Fibroblast of skin of left quadriceps (primary cell): ENCODE measurements at places on chromosomes 7 and 10.

DNA sequence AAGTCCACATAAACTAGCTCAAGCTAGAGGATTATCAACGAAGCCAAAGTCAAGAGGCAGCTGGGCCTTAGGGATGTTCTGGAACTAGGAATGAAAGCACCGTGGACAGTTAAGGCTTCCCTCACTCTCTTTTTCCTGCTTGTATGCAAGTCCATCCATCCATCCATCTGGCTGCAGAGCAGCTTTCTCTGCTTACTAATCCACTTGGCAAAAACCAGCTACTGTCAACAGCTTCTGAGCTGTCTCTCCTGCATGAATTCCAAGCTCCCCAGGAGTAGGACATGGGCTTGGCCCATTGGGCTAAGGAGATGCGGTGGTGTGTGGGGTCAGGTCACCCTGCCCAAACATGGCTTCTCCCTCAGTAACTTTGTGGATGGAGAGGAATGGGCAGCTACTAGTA lies 66.2 kb downstream of the NAMPT start:
- DNase-seq: no peak

DNA sequence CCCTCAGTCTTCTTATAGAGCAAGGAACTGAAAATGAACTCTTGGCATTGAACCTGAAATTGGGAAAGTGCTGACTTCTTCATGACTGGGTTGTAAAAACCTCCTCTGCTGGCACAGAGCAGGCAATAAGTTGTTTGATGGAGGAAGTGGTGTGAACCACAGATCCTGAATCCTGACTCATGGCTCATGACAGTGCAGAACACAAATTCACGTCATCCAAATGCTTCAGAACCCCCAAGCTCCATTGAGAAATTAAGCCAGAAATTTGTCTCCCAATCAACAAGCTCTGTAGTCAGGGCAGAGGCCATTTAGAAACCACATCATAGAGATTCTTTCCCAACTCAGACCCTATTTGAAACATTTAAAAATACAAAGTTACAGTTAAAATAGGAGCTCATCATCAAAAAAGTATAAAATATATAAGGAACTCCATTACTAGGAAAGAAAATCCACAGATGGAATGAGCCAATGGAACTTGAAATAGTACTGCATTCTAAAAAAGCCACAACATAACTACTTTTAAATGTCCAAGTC lies 10.3 kb upstream of the STK17A start:
- DNase-seq: peak; percentile 99

GRCh38 chr10:48771234-48771633 lies 86.6 kb downstream of the WDFY4 start:
- DNase-seq: no peak

GRCh38 chr10:27893358-27893954 lies 105.4 kb downstream of the ODAD2 start:
- peak; percentile 29 for DNase-seq

DNA sequence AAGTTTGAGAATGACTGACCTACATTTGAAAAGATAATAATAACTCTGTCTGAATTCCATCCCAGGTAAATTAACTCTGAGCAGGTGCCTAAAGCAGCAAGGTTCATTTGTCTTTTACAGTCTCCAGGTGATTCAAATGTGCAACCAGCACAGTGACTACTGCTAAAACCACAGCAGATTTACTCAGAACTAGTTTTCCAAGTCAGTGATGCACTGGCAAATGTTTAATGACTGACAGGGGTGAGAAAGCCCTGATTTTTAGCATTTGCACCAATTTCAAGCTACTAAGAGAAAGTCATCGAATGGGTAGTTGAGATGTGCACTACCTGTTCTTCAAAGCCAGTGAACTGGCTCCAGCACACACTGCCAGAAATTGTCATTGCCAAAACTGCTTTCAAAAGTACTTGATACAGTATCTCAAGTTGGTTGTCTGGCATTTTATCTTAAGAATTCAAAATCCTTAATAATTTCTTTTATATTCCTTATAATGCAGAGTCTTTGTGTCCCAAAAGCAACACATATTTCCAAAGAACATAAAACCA lies 60.3 kb downstream of the ATOH7 start:
- DNase-seq: no peak

- no peak for DNase-seq
These were observed 32.1 kb downstream of the NRF1 start for GRCh38 chr7:129643550-129644170.

GRCh38 chr7:138434597-138435019 lies 25.5 kb upstream of the TRIM24 start:
- DNase-seq: no peak

- no peak for DNase-seq
These were observed 13.4 kb downstream of the PRKAG2 start for GRCh38 chr7:151863386-151864079.

DNA sequence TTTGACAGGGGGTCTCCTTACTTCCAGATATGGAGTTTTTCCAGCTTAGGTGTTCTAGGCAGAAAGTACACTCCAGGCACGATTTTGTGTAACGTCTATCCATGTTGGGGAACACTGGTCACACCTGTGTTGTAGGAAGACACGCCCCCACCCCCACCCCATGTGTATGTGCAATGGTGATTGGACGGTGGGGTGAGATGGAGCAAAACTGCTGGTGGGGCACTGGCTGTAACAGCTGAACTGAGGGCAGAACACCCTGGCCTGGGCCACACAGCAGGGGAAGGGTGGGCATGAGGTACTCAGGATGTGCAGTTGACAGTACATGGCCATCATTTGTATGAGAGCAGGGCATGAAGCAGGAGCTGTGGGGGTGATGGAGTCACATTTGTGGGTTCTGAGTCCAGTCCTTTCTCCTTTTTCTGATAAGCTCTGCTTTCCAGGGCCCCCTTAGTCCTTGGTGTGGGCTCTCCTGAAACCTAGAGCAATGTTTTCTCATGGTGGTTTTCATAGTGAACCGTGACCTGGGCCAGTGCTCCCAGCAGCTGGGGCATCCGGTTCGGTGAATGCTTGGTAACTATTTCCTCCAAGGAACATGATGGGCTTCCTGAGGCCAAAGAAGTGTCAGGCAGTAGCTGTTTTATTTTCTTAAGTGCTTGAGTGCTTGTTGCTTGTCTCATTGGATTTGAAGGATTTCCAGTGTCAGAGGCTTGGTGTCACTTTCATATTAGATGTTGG lies 63.4 kb upstream of the AQP1 start:
- DNase-seq: no peak

DNA sequence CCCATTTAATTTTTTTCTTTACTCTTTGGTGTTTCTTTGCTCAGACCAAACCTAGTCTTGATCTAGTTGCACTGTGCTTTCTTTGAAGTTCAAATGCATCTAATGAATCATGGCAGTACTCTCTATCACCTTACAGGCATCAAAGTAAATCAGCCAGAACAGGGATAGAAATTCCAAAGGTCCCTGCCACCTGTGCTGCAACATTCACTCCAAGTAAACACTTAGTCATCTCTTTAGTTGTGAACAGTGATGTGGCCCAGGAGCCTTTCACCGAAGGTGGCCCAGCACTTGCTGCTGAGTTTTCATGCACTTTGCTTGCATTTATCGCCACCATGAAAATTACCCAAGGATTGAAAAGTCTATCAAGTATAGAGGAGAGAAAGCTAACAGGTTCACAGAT lies 314.1 kb upstream of the ETV1 start:
- DNase-seq: no peak

- DNase-seq: no peak
These were observed 54.7 kb upstream of the AFAP1L2 start for GRCh38 chr10:114458955-114459354.

GRCh38 chr10:121552746-121553145 lies 45.5 kb downstream of the FGFR2 start:
- DNase-seq: no peak

DNA sequence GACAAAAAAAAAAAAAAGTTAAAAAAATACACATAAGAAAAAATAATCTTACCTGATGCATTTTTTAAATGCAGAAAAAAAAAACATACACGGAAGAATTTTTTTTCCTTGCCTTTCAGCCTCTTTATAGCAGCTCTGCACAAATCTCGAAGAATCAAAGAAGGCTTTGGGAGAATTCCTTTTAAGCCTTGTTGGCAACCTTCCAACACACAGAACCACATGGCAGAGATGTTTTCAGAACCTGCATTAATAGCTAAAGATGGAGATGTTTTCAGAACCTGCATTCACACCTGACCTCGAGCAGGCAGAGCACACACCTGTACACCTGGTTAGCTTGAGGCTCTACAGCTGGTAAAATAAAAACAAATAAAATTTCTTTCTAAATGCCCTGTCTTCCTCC lies 65.6 kb downstream of the DOCK4 start:
- DNase-seq: no peak

DNA sequence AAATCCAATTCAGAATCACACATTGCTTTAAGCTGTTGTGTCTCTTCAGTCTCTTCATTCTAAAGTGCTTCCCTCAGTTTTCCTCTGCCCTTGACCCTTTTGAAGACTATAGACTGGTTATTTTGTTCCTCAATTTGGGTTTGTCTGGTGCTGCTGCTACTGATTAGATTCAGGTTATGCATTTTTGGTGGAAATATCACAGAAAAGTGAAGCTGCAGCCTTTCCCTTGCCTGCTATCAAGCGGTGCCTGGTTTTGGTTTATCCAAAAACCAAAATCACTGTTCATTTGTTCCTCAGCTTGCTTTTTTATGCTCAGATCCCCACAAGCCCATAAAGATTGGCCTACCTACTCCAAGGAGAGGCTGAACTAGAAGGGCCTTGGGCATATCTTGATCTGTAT lies 55.2 kb downstream of the ELMO1 start:
- DNase-seq: no peak

- no peak for DNase-seq
These were observed at the start of gene CALHM3 for GRCh38 chr10:103479135-103479534. CALHM3 (minus strand) TSS chr10:103479240; CDS start chr10:103479032, 208 bp downstream.

DNA sequence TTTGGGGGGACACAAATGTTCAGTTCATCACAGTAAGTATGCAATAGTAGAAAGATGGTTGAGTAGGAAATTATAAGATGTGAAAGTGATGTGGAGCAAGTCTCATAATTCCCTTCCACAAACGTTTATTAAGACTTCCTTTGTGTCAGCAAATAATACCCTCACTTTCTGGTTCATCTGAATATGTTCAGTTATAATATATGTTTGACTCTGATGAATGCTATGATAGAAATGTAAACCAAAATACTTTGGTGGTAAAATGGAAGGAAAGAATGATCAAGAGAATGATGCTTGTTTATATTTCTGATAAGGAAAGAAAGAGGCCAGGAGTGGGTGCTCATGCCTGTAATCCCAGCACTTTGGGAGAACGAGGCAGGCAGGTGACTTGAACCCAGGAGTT lies 111.7 kb upstream of the PLXDC2 start:
- DNase-seq: no peak

DNA sequence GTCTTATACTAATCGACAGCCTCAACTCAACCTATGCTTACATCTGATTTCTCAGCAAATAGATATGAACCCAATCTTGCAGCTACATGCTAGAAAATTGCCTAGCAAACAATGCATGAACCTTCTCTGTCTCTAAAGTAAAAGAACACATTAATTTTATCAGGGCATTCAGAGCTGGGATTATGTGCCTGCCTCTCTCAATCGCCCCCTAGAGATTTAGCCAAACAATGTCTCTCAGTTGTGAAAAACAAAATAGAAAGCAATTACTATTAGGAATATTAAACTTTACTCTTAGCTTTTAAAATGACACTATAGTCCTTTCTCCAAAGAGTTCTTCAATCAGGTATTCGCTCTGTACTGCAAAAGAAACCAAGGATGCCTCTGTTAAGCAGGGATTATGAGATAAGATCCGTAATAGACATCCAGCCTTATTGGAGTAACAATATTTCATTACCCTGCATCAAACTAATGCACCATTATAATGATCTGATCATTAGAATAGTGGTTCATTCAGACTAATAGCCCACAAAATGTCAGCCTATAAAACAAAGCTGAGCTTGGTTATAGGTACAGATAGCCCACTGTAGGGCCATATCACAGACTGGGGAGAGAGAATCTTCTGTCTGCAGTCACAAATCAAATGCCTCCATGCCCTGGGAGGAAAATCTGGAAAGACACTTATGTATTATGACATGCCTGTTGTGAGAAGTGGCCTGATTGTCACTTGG lies 736.9 kb downstream of the PARD3 start:
- no peak for DNase-seq

- no peak for DNase-seq
These were observed 136.9 kb upstream of the MAGI2 start for GRCh38 chr7:79590391-79590790.

DNA sequence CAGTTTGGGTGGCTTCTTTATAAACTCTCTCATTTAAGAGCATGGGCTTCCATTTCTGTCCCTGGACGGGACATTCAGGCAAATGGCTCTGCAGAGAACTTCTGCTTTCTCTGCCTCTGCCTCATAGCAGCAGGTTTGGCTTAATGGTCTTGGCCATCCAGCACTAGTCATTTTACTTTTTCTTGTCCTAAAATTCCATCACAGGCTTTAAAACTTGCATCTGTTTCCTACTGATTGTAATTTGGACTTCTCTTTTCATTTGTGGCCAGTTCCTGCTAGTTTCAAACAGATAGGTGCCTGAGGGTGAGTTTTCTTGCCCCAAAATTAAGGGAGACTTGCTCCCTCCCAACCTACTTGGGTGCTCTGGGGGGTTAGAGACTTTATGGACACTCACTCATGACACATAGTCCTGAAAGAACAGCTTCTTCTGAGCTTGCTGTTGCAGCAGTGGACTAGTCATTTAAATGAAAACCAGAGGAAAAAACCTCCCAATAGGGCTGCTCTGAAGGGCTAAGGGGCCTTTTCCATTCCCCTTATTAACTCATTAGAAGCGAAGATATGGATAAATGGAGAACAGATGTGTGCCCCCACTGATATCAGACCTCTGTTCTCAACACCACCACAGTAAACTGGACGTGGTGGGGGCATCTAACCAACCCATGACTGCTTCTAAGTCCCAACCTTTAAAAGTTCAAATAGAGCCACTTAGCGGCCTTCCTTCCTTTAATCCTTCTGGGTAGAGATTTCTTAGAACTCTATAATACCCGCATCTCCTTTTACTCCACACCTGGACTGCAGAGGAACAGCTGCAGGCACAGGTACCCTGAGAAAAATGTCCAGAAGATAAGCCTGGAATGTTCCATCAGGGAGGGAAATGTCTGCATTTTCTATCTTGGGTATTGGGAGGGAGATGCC lies 38.8 kb downstream of the SVOPL start:
- no peak for DNase-seq

- DNase-seq: no peak
These were observed 22.1 kb downstream of the CYP17A1 start for GRCh38 chr10:102814873-102815661.

DNA sequence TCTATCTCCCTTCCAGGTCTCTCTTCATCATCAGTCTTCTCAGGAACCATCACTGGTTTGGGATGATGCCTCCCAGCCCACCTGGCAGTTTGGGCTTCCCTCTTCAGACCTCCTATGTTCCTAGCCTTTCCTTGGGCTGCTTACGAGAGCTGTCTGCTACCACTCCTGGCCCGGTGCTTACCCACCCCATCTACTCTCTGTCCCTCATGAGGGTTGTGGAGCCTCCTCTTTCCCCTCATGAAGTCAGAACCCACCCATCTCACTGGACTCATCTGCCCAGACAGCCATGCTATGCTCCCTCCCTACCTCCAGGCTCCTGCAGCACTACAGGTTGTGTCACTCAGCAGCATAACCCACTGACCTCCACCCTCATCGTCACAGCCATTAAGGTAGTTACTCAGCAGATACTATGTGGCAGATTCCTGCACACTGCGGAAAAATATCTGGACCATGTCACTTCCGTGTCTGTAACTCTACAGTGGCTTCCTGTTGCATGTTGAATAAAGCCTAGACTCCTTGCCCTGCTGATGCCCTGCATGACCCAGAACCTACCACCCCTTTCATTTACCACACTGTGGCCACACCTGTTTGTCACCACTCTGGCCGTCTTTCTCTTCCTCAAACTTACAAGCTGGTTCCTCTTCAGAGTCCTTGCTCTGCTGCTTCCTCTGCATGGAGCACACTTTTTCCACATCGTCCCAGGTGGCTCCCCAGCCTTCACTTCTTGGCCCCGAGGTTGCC lies 2.0 kb downstream of the DBNL start:
- DNase-seq: no peak

- no peak for DNase-seq
These were observed 416.7 kb downstream of the ARL4A start for GRCh38 chr7:13104128-13104527.
